ENCODE measurements at places on chromosomes 16 and 17.

DNA sequence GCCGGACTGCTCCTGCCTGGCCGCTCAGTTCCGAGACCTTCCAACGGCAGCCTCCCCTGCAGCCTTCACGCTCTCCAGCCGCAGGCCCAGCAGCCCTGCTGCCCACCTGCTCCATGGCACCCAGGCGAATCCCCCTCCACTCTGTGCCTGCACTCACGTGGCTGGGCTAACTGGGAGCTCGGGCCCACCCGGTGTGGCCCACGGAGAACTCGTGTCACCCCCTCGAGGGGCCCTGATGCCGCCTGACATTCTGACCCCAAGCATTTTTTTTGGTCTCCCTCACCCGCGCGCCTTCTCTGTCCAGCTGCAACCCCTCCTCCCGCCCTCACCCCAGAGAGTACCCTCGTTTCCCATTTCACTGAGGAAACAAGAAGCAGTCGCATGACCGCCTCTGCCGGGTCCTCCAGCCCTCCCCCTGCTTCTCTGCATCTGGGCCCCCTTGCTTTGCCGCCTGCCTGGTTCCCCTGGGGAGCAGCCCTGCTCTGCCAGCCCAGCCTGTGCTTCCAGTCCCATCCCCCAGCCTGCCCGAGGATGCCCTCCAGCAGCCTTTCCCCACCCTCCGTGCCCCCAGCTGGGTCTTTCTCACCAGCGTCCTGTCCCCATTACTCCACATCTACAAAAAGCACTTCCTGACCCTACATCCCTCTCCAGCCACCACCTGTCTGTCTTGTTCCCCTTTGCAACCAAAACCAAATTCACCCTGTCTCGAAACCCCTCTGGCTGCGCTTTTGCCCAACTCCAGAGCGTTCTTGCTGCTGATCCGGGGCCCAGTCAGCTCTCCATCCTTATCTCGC is 146.4 kb upstream of the CHMP6 start:
- DNase-seq = no peak

- no peak for DNase-seq
Observed at GRCh38 chr17:77466596-77467223, 325.9 kb downstream of the SEC14L1 start.

DNA sequence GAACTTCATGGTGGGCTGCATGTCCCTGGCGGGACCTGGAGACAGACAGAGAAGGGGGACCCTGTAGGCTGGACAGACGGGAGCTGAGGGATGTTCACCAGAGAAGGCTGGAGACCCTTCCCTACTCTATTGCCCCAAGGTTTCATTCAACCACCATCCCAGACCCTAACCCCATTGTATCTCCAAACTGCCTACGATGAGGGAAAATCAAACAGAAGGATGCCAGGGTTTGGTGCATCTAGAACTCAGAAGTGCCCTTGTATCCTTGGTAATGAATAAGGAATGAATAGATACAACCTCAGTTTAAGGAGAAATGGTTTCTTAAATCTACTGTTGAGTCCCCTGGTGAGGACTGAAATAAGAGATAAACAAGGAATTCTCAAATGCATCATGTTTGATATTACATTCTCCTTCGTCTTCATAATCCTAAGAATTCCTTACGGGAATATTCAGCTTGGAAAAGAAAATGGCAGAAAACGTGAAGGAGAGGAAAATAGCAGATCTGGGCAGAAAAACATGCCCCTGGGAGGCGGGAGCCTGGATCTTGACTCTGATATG is 16.4 kb downstream of the TNS4 start:
- DNase-seq = no peak

DNA sequence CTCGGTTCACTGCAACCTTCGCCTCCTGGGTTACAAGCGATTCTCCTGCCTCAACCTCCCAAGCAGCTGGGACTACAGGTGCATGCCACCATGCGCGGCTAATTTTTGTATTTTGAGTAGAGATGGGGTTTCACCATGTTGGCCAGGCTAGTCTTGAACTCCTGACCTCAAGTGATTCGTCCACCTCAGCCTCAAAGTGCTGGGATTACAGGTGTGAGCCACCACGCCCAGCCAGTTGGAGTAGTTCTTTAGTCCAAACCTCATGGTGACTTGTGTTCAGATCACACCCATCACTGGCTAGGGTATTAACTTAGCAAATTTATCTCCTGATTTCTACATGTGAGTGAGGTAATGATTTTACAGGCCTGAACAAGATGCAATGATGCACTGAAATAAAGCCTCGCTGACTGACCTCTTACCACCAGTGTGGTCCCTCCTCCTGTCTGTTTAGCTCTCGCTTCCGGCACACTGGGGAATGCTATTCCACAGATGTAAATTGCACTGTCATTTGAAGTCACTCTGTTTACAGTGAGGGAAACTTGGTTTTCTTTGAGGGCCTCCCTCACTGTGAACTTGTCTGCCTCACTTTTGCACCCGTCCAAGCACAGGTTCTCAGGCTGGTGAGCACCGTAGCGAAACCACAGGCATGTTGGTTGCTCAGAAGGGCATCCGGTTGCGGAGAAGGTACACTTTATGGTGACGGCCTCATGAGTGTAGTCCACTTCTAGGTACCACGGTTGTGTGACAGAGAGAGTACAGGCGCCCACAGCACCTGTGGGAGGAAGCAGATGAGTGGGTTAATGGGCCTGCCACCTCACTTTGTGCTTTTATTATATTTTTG is 5.5 kb downstream of the IGSF6 start:
- DNase-seq = peak; percentile 56

- no peak for DNase-seq
Observed at GRCh38 chr17:41771389-41772206, 14.9 kb downstream of the JUP start.

- DNase-seq = peak; percentile 50
Observed at GRCh38 chr17:4142107-4142900, 526 bp downstream of the ZZEF1 start.

- no peak for DNase-seq
Observed at GRCh38 chr17:17030515-17031211, 11.6 kb upstream of the MPRIP start.

DNA sequence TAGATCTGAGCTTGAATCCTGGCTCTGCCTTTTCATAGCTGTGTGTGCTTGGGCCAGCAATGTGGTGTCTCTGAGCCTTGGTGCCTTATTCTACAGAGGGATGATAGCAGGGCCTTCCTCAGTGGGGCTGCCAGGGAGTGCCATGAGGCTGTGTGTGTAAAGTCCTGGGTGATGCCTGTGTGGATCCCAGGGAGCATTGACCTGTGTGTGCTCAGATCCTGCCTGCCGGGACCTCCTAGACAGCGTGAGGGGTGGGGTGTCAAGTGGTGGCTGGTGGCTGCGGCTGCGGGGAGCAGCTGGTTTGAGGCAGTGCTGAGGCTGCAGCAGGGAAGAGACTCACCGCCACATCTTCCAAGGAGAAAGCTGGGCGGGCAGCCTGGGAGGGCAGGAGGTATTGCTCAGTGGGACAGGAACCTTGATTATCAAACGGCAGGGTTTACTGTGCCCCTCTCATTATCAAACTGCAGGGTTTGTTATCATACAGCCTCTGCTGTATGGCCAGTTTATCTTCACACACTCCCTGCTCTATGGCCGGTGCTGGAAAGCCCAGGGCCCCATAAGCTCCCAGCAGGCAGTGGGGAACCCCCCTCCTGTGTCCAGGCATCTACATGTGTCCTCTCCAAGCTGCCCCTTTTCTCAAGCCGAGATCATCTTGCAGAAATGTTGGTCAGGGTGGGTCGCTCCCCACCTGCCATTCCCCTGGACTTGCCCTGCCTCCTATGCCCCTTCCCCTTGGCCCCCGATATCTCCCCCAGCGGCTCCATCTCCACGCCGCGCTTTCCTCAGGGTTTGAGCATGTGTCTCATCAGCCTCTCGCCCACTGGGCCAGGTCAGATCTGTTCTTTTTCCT is 3.1 kb upstream of the ADCY7 start:
- DNase-seq = no peak

DNA sequence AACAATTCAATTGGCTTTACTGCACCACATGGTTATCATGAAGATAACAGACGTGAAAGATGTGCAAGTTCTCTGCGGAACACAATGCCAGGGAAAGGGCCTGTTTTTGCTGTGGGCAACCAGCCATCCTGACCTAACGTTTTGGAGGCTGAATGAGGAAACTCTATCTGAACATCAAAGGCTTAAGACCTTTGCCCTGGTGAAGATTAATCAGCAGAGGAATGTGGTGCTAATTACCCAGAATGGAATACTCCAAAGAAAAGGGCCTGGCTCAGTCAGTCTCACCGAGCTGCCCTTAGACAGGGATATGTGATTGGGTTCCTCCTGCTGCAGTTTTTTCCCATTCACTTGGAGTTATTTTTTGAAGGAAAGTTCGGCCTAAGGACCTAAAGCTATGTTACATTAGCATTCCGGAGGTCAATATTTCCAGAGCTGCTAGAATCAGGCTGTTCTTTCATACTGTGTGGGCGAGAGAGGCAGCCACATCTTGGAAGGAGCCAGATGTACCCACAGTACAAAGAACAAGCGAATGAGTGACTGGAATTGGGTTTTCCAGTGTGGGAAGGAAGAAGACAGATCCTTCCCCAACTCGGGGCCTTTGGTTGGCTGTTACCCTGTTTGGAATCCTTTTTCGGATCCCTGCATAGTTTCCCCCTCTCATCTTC is 15.5 kb downstream of the ASIC2 start:
- DNase-seq = no peak

- DNase-seq = no peak
Observed at GRCh38 chr17:39715375-39716072, 14.8 kb downstream of the MIEN1 start.

- DNase-seq = no peak
Observed at GRCh38 chr16:58211245-58211644, 13.3 kb upstream of the CSNK2A2 start.

- DNase-seq = no peak
Observed at GRCh38 chr17:72743037-72743467, 349.4 kb downstream of the SLC39A11 start.

GRCh38 chr16:78897299-78897698 is 703.2 kb downstream of the MAF start:
- no peak for DNase-seq

DNA sequence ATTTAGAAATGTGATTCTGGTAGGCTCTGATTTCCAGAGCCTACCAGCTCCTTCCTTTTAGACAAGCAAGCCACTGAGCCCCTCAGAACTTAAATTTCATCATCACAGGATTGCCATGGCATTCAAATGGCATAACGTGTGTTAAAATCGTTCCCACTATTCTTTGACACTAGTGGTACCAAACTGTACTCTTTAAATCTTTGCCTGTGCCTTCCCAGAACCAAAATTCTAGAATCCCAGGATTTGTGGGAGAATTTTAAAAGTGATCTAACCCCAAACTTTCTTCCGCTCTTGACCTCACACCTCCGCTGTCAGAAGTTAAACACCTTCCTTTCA is 287 bp upstream of the INTS2 start:
- DNase-seq = no peak

GRCh38 chr17:20944014-20944865 is 98.6 kb downstream of the USP22 start:
- no peak for DNase-seq

GRCh38 chr16:67613808-67614207 is 31.1 kb upstream of the CARMIL2 start:
- DNase-seq = peak; percentile 14

DNA sequence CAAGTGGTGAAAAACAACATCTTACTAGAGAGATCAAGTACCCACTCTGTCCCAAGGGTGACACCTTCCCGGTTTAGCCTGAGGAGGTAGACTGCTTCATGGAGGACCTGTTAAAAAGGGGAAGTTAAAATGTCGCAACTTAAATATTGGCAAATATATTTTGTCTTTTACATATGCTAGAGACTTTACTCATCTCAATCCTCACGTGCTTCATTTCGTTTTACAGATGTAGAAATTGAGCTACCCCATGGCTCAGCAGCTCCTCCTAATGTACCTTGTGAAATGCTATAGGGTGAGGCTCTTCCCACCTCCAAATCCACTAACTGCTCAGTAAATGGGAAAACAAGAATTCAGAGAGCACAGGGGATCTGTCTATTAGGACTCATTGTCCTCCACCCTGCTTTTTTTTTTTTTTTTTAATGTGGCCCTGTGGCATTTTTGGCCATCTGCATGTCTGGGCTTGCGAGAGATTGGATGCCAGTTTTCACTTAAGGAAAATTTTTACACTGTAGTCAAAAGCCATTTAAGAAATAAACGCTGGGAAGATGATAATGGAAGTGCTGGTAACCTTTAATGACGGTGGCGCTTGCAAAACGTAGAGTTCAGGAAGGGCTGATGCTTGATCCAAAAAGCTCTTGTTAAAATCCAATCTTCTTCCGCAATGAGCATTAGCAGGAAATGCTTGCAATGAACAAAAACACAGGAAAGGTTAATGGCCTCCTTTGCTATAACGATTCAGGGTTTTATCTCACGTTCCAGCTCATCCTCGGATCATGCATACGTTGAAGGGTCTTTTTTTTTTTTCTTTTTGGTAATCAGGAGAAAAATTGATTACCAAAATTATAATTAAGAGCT is 39.8 kb downstream of the HSBP1 start:
- no peak for DNase-seq

GRCh38 chr16:67278773-67279295 is 498 bp upstream of the PLEKHG4 start:
- peak; percentile 13 for DNase-seq

DNA sequence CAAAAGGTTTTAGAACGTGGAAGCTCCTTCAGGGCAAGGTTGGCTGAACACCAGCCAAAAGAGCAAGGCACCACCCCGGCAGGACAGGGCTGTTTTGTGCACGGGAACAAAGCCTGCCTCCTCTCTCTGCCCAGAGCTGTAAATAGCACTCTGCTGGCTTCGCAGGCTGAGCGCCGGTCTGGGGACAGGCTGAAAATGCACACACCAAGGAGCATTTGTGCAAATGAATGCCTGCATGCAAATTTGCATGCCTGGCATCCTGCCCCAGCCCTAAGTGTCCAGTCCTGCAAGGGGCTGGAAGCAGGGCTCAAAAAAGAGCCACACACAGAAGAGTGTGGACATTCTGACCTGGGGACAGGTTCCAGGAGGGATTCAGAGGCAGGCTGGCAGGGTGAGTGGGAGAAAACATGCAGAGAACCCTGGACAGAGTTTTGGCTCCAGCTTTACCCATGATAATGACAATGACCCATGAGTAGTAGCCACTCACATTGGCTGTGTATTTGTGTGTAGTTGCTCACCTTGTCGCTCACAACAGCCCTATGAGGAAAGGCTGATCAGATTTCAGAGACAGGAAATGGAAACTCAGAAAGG is 11.7 kb downstream of the ABAT start:
- no peak for DNase-seq

GRCh38 chr17:10290041-10290440 is 82.8 kb downstream of the MYH13 start:
- DNase-seq = no peak

DNA sequence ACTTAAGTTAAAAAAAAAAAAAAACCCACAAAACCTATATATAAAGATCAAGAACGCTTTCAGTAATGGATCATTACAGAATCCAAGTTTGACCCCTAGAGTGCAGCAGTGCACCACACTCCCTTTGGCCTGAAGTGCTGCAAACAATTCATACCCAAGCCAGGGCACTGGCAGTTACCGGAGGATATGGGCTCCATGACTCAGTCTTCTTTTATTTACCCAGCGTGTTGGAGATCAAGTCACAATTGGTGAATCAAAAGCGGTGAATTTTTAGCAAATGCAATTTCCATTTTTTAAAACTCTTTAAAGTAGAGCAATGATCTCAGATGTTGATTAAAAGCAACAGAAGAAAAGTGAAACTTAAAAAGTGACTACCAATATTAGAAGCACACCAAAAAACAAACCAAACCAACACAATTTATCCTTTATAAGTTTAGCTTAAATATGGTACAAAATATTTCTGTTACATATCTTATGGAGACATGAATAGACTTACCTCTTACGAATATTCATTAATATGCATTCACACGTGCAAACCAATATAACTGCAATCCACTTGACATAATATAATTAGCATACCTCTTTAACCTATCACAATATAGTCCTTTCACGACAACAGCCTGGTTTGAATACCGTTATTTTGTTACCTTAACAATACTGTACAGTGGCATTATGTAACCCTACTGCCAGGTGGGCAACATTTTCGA is 46.3 kb downstream of the ZNF652 start:
- DNase-seq = peak; percentile 80

Data from CD8-positive, alpha-beta T cell (primary cell).